ENCODE measurements at places on chromosomes 3 and 15.
A peak's percentile ranks its signal among the peaks of the same experiment; 100 is the strongest.

DNA sequence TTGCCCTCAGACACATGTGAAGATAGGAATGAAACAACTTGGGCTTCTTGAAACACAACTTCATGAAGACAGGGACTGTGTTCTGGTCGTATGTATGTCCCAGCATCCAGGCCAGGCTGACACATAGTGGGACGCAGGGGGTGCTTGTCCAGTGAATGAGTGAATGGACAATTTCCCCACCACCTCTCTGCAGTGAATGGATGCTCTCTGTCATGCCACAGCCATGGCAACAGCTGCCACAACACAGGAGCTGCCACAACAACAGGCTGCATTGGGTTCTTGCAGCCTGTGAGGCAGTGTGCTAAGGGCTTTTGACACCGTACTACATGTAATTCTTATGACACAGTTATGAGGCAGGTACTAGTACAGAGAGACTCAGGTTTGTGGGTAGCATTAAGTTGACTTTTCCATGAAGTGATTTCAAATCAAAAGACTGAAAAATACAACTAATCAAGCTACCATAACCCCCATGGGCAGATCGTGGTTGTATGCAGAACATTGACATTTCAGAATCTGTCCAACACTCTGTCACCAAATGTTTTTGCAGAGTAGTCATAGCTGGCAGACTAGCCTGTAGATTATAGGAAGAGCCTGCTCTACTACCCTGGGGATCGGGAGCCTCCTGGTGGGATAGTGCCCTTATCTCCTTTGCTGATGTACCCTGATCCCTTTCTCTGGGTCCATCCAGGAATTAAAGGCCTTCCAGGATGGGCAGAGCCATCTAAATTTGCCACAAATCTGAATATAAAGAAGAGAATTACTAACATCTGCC lies 40.8 kb downstream of the CLSTN2 start:
- DNase-seq, result no peak

- no peak for DNase-seq
Observed at GRCh38 chr3:184429786-184430185, 49.9 kb downstream of the CHRD start.

GRCh38 chr3:36178018-36178417 lies 202.3 kb upstream of the STAC start:
- DNase-seq, result no peak

DNA sequence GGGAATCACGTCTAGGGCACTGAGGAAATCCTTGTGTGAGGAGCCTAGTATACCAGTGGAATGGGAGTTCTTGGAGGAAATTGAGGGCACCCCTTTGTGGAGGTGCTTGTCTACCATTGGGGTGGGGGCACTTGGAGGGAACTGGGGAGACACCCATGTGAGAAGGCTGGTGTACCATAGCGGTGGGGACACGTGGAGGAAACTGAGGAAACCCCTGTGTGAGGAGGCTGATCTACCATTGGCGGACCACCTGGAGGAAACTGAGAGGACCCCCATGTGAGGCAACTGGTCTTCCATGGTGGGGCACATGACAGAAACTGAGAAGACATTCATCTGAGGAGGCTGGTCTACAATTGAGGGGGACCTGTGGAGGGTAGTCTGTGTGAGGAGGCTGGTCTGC lies 164.5 kb downstream of the FBLN2 start:
- peak; percentile 12 for DNase-seq

DNA sequence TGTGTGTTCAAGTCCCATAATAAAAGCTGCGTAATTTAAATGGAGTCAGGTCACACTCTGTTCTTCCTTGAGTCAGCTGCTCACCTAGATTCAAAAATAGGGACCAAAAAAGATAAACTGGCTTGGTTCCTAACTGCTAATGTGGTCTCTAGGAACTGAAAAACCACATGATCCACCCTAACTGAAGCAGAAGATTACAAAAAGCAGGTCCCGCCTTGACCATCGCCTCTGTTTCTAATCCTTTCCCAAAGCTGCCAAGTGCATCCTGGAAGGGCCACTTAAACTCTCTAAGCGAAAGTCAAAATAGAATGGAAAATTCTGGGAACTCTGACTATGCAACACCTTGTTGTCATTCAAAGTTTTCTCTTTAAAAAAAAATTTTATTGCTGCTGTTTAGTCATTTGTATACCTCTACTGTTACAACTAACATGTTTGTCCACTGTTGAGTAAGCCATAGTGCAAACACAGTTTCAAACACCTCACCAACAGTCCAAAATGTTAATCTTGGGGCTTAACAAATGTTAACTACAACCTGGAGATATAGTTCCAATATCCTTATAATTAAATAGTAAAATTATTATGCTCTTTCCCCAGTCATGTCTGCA lies 88.9 kb upstream of the THBS1 start:
- no peak for DNase-seq

DNA sequence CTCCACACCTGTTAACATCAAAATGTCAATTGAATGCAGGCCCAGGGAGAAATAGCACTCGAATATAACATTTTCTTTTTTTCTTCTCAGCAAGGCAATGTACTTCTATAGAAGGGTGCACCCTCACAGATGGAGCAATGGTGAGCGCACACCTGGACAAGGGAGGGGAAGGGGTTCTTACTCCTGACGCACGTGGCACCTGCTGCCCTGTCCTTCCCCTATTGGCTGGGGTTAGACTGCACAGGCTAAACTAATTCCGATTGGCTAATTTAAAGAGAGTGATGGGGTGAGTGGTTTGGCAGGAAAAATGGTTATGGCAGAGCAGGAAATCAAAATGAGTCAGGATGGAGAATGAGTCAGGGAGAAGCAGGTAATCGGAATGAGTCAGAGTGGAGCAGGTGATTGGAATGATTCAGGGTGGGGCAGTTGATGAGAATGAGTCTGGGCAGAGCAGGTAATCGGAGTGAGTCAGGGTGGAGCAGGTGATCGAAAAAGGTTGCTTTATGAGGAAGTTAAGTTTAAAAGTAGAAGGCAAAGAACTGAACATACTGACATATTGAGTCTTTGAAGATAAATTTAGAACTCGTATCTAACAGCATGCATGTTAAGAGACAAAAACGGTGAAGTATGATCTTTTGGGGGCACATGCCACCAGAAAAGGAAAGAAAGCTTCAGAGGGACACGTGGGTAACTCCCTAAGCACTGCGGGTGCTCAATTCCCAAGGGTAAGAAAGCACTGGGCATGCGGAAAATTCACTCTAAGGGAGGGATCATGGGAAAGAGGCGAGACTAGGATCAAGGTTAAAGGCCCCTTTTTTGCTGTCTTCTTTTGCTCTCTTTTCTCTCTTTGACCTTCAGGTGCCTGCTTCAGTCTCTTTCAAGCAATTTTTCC lies 72.9 kb upstream of the GALNT15 start:
- DNase-seq, result no peak

GRCh38 chr3:1954632-1955031 lies 144.0 kb upstream of the CNTN4 start:
- no peak for DNase-seq

GRCh38 chr3:128727996-128728395 lies 2.0 kb downstream of the RAB7A start:
- no peak for DNase-seq

DNA sequence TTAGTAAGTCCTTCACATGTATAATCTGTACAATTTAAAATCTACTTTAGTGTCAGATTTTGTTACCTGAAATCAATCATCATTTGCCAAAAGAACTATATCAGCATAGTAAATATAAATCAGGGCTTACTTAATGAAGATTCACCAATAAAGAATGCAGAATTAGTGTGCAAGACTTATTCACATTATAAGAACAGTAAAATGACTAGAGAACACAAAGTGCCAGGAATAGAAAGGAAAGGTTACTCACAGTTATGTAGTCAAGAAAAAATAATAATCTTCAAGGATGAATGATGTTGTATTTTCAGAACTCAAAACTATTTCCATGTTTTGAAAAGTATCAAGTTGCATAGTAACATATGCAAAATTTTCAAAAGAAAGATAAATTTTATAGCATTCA lies 891.9 kb downstream of the ROBO1 start:
- DNase-seq, result no peak

- no peak for DNase-seq
Observed at GRCh38 chr3:168828536-168828935, 732.8 kb upstream of the GOLIM4 start.

DNA sequence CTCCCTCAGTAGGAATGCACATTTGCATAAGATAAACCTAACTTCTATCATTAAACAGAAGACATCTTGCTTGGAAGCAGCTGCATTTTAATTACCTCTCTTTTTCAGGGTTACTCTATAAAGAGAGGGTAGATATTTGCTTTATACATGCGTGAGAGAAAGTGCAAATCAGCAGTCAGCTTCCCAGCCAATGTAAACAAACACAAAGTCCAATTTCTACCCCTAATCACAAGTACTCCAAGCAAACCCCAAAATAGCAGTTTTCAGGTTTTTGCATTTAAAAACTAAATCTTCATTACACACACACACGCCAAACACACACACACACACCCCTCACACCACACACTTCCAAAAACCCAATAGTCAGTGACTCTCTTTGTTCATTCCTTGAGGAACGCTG lies 303.9 kb upstream of the ALCAM start:
- no peak for DNase-seq

GRCh38 chr15:46654993-46655392 lies 1020.2 kb downstream of the SQOR start:
- no peak for DNase-seq

GRCh38 chr3:153469162-153469561 lies 307.1 kb downstream of the RAP2B start:
- DNase-seq, result no peak

GRCh38 chr15:71599418-71600151 lies 210.8 kb upstream of the NR2E3 start:
- DNase-seq, result no peak

DNA sequence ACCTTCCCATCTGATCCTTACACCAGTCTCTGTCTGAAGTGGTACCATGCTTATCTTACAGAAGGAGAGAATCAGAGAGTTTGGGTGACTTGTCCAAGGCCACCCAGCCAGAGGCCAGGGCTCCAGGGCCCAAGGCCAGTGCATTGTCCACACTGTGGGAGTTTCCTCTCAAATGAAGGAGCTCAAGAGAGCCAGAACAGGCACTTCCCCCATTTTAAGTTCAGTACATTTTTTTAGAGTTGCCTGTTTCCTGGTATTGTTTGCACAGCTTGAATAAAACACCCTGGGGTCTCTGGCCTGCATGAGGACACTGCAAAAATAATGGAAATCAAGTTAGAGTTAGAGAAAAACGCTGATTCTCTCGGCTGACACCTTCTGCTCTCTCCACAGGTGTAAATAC lies 284.0 kb downstream of the SQOR start:
- no peak for DNase-seq

GRCh38 chr15:81111510-81112470 lies 22.3 kb upstream of the CFAP161 start:
- DNase-seq, result no peak

GRCh38 chr3:32049916-32050315 lies 56.5 kb upstream of the GPD1L start:
- no peak for DNase-seq

GRCh38 chr3:4995500-4996053 lies 16.3 kb downstream of the BHLHE40 start:
- DNase-seq, result peak; percentile 11

- DNase-seq, result no peak
Observed at GRCh38 chr3:127534161-127534451, 56.4 kb downstream of the TPRA1 start.

- DNase-seq, result no peak
Observed at GRCh38 chr15:65372787-65373067, 5.1 kb downstream of the IGDCC3 start.

DNA sequence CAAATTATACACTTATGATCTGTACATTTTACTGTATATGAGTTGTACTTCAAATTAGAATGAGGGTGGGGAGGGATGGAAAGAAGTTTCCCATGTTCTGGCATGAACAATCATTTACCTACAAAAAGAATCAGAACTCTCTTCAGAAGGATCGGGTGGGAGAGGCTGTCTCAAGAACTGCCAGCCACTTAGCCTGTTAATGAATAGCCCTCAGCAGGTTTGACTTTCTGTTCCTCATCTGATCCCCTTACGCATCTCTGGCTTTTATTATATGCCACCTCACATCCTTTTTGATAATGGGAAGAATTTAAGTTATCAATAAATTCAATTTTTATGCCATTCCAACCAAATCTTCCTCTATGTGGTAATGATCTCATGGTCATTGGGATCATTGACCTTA lies 168.3 kb upstream of the TGFBR2 start:
- no peak for DNase-seq

DNA sequence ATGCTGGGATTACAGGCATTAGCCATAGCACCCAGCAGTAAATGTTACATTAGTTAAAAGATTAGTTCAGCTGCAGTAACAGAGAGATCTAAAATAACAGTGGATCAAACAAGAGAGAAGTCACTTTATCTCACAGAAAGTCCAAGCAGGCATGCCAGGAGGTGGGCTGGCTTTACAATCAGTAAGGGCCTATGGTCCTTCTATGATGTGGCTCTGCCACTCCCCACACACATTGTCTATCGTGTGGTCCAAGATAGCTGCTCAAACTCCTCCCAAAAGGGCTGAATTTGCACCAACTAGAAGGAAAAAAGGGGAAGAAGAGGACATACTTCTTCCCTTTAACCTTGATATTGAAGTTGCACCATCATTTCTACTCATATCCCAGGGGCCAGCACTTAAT lies 4.6 kb upstream of the RUVBL1 start:
- DNase-seq, result no peak

- DNase-seq, result no peak
Observed at GRCh38 chr3:127646501-127647046, 17.6 kb downstream of the PODXL2 start.

GRCh38 chr3:195757438-195757770 lies 36.6 kb downstream of the MUC20 start:
- no peak for DNase-seq

DNA sequence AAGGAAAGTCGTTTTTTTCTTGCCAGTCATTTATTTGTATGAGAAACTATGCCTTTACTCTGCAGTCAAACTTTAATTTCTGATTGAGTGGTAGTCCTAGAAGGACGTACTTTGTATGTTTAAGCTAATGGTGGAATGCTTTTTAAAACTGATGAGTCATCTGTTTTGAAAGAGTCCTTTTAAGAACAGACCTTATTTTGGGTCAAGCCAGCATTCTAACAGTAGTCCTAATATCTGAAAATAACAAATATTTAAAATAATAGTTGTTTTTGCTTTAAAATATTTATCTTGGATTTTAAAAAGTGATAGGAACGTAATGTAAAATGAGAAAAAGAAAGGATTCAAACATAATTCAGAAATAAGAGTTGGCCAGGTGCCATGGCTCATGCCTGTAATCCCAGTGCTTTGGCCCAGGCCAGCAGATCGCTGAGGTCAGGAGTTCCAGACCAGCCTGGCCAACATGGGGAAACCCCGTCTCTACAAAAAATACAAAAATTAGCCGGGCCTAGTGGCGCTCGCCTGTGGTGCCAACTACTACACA lies 1.3 kb upstream of the LRRC58 start:
- DNase-seq, result no peak

- no peak for DNase-seq
Observed at GRCh38 chr15:30933293-30933692, 29.6 kb downstream of the FAN1 start.

DNA sequence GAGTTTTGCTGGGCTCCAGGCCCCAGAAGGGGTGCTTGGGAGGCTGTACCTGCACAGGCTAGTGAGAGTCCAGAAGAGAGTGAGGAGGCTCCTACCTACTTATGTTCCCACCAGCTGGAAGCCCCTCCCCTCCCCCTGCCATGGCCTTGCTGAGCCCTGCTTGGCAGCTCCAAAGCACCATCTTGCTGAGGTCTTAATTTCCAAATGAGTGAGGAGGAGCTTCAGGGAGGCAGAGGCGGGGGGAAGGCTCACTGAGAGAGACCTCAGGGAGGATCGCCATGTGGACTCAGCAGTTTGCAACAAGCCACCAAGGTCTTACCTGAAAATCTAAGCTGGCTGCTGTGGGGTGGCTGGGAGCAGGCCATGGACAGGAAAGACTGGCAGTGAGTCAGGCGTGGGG lies 8.7 kb upstream of the CACNA2D2 start:
- DNase-seq, result no peak
